ENCODE measurements at places on chromosomes 5 and 9.

DNA sequence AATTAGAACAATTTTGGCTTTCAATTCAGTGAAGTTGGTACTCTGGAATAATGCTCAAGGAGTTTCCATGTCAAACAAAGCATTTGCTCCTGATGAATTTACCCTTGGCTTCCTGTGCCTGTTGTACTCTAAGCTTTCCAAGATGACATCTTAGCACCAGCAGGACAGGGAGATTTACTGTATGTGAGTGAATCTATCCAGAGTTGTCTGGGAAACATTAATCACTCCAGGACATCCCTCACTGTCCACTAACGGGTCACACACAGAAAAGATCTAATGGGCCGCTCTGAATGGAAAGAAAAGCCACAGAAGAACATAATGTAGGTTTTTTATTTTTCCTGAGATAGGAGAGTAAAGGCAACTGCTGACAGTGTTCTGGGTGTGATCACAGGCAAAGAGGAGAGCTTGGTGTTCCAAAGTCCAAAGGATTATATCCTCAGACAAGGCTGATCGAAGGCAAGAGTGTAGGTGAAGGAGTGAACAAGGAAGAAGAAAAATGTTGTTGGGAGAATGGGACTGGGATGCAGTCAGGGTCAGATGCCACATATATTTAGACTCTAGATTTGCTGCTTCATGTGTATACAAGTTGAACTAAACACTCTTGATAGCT is 167.7 kb upstream of the RPS23 start:
- no peak for DNase-seq

- no peak for DNase-seq
These were observed 130.9 kb downstream of the PAPPA start for GRCh38 chr9:116284518-116284917.

DNA sequence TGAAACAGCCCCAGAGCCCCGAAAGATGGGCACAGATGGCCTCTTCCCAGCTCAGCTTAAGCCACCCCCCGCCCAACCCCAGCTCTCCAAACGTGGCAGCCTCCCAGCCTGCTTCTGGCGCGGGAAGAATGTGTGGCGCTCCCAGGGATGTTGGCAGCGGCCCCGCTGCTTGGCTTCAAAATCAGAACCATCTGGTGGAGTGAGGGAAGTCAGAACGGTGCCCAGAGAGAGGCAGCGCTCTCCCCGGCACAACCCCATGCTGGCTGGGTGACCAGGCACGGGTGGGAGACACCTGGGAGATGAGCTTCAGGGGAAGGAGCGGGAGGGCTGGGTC is 72.7 kb upstream of the ORM1 start:
- no peak for DNase-seq

DNA sequence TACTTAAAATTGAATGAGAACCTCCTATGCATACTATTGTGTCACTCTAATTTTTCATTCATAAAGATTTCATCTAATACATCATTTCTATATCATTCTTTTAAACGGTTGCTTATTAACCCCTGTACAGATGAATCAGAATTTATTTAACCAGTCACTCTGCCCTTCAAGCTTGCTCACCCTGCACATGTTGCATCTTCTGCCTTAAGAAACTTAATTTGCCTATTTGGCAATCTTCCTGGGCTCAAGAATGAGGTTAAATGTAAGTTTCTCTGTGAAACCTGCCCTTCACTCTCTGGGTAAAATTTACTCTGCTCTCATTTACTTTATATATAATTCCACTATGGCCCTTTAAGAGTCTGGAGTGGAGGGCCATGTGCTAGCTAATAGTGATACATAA is 434.7 kb upstream of the ZNF608 start:
- DNase-seq = no peak

- DNase-seq = no peak
These were observed 6.8 kb downstream of the HAND1 start for GRCh38 chr5:154470947-154471870.

DNA sequence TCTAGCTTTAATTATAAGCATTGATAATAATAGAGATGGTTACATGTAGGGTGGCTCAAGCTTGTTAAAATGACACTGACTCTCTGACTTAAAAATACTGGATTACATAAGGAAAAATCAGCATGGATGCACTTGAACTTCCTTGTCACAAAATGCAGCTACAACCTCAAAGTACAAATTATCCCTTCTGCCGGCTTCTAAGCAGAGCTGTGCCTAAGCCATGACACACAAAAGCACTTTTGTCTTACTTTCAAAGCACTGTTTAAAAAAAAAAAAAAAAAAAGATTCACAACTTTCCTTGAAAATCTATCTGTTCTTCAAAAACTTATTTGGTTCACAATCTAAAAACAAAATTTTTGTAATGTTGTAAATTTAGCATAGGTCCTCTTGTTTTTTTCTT is 36.4 kb upstream of the ZFAND5 start:
- no peak for DNase-seq

DNA sequence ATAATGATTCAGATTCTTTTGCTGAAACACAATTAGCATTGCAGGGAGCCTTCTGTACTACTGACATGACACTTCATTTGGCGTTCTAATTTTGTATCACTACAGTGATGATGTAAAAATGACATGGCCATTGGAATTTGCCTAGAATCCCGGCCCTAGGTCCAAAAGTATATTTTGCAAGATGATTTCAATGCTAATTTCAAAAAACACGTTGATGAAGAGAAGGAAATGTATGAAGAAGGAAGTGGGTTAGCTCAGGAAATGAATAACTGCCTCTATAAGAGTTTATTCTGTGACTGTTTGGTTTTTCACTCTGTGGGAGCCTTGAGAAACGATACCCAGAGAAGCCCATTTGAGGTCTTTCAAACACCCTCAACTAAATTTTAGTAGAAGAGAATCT is 59.3 kb downstream of the OSTF1 start:
- peak; percentile 73 for DNase-seq

GRCh38 chr5:96293966-96294883 is 138.8 kb downstream of the PCSK1 start:
- peak; percentile 7 for DNase-seq

- DNase-seq = no peak
These were observed 300.6 kb downstream of the PARP8 start for GRCh38 chr5:50967009-50967562.

GRCh38 chr5:57482671-57483106 is at the start of gene ACTBL2:
TSS of gene ACTBL2 (minus strand) at chr5:57482811. CDS start at chr5:57482707, 104 bp downstream.
- DNase-seq = peak; percentile 53

- DNase-seq = no peak
These were observed 73.5 kb downstream of the BOD1 start for GRCh38 chr5:173542964-173543363.

DNA sequence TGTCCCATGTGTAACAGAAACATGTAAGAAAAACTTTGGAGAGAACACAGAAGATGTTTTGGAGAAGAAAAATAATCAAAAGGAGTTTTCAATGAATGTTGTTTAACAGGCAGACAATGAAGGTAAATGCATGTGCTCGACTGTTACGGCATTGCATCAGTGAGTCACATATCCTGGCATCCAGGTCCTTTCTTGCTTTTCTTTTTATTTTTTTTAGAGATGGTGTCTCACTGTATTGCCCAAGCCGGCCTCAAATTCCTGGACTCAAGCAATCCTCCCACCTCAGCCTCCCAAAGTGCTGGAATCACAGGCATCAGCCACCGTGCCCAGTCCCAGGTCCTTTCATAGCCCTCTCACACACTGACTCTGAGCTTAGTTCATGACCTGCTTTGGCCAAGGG is 181.8 kb downstream of the DTWD2 start:
- peak; percentile 26 for DNase-seq

- no peak for DNase-seq
These were observed 95.7 kb downstream of the ELAVL2 start for GRCh38 chr9:23730364-23730763.

DNA sequence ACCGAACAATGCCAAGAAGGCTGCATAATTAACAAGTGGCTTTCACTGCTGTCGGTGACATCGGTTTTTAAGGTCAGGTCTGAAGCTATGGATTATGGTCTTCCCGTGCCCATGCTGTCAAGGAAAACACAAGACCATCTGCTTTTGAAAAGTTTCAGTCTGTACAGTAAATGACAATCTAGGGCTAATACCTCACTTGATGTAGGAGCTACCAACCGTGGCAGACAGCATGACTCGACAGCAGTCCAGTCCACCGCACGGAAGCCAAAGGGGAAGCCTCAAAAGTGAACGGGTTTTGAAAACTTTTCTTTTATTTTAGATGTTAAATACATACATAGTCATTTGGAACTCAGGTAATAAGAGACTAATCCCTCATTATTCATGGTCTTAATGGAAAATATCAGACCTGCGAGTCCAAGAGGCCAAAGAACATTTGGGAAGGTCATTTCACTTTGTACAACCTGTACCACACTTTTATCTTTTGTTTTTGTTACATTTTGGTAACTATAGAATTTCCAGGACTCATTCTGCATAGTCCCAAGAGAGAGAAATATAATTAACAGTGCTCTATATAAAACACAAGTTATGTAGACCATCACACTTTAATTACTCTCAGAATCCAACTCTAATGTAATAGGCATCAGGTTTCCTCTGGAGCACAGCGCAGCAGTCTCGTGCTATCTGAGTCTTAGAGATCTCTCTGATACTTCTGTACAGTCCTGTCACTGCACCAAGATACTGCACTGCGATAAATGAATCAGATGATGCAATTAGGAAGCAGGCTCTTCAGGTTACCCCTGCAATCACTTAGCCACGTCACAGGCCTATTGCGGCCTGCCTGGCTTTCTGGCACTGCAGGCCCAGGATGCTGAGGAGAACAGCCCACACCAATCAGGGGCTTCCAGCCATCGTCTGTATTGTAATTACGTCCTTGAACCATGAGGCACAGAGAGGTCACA is 184.9 kb downstream of the FANCC start:
- no peak for DNase-seq

DNA sequence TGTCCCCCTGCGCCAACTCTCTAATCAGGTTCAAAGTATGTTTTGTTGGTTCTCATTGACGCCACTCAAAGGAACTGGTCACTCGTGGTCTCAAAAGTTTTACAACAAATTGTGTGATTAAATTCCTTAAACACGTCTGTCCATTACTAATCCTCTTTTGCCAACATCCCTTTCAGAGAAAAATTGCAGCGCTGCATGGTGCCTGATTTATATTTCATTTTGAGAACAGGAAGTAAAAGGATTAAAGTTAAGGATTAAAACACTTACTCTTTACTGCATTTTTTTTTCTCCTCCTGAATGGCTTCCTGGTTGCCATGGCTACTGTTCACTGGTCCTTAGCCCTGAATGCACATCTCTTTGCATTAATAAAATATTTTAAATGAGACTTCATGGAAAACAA is 383.5 kb downstream of the GLIS3 start:
- DNase-seq = no peak

- no peak for DNase-seq
These were observed 27.4 kb upstream of the POMT1 start for GRCh38 chr9:131475111-131475955.

DNA sequence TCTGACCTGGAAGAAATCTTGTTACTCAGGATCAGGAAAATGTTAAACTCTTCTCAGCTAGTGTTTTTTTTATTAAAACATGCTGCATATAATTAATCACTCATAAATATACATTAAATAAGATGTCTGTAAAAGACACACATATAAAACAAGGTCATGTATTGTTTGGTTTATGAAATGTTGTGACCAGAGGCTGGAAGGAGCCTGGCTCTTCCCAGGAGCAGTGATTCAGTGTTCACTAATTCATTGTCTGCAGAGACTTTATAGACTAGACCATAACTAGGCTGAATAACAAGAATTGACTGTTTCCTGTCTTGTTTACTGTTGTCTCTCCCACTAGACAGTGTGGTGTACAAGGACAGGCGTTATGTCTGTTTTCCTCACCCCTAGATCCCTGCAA is 49.1 kb upstream of the ANKRD55 start:
- no peak for DNase-seq

GRCh38 chr9:33297432-33297831 is 7.1 kb downstream of the NFX1 start:
- DNase-seq = no peak

GRCh38 chr5:84725946-84726570 is 341.4 kb upstream of the EDIL3 start:
- no peak for DNase-seq

GRCh38 chr9:85647571-85647970 is 94.2 kb downstream of the AGTPBP1 start:
- DNase-seq = no peak
